ENCODE measurements at places on chromosomes 2 and 18.

- DNase-seq, result no peak
Measured at GRCh38 chr2:66509326-66509811, 74.4 kb downstream of the MEIS1 start.

GRCh38 chr2:48901416-48901815 lies 145.9 kb upstream of the LHCGR start:
- DNase-seq, result no peak

DNA sequence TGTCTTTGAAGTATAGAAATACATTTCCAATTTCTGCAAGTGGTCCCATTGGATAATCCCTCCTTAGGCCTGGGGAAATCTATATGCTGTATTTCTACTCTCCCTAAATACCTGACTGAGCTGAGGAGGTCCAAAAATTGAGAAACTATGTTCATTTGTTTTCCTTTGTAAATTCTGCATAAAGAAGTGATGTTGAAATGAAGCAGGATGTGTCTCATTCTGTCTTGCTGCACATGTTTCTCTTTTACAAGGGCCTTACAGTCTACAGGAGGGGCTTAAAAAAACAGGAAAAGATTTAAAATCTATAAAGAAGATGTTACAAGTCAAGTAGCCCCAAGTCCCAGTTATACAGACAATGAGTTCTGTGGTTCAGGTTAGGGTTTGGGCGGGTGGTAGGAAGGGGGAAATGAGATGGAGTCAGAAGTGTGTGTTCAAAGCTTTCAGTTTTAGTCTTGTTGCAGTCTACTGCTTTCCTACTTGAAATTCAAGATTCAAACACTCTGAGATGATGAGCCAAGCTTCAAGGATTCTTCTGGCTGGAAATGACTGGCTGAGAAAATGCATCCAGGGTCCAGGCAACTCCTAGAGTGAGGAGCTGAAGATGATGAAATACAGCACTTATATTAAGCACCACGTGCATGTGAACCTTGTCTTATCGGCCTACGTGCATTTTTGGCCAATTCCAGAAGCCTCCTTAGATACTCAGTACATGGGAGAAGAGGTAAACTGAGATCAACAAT lies 146.3 kb upstream of the CELF4 start:
- no peak for DNase-seq

GRCh38 chr2:65846989-65847678 lies 414.7 kb upstream of the SPRED2 start:
- DNase-seq, result no peak

- DNase-seq, result no peak
Measured at GRCh38 chr2:100653449-100654035, 90.7 kb downstream of the PDCL3 start.

- peak; percentile 37 for DNase-seq
Measured at GRCh38 chr2:171910494-171910893, 11.8 kb upstream of the HAT1 start.

Data from activated CD4-positive, alpha-beta T cell treated with anti-CD3 and anti-CD28 coated beads, Interleukin-2, amount 50 U/mL, for 16 hours (primary cell).